MG63 (cell line): ENCODE measurements at places on chromosomes 3 and 15. TPM values are rescaled to one million over a fixed set of nuclear protein-coding genes. Genes with fewer than 3 reads are reported as not detected.

- DNase-seq = no peak
Measured at GRCh38 chr3:78049521-78049920, 1009.6 kb downstream of the ROBO2 start.

DNA sequence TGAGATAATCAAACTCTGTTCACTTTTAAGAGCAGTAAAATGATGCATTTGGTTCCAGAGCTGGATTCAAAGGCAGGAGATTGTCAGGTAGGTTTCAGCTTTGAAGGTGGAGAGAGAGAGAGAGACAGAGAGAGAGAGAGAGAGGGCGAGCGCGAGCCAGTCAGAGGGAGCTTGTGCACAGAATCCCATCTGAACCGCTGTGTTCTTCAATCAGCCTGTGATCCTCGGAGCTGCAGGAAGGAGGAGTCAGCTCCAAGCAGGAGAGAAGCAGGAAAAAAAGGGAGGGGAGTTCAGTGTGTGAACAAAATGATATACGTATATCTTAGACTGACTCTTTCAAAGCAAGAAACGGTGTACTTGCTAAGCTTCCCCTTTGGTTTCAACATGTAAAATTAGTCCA lies at the start of gene GPR149:
TSS of gene GPR149 (minus strand) at position 177 of the 400 bp plus-strand sequence. CDS start 575 bp downstream, outside the sequence.
- no peak for DNase-seq

DNA sequence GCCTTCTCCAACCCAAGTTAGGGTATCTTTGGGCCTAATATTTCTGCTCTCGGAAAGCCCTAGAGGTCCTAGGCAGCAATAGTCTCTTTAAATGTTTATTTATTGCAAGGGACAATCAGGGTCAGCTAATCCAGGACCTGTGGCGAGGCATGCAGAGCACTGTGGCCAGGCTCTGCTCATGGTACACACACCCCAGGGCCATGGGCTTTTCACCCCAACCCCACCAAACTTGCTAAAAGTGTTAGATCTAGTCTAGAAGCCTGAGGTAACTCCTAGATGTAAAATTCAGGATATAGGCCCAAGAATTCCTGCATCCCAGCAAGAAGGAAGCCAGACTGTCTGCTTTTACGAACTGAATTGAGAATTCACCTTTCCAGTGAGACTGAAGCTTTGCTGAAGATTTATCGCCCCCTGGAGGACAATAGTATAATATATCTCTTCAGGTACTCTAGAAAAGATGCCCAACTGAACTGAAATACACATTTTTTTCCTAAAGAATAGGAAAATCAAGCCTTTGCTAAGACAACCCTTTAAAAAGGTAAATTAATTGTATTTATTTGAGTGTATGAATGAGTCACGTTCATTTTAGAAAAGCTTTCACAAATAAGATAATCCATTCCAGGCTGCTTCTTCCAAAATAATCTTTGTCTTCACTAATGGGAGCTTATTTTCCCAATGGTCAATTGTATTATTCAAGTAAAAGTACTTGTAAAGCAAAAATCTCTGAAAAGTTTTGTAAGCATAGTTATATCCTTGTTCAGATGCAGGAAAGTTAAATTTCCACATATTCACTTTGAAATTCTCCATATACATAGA lies 89.8 kb downstream of the LRRC3B start:
- no peak for DNase-seq

DNA sequence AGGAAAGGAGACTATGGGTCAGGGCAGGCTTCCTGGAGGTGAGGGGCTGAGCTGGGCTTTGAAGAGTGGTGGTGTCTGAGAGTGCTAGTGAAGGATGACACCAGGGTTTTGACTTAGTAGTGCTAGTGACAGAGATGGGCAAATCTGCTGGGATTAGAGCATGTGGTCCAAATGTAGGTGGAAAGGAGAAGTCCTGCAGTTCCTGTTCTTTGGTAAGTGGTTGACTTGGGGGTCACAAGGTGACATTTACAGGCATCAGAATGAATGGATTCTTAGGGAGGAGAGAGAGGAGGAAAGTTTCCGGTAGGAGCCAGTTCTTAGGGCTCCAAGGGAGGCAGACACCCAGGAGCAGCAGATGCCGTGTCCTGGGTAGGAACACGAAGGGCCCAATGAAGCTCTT lies 796 bp upstream of the DOCK3 start:
- no peak for DNase-seq

GRCh38 chr3:150293401-150294001 lies 114.6 kb upstream of the TSC22D2 start:
- no peak for DNase-seq

DNA sequence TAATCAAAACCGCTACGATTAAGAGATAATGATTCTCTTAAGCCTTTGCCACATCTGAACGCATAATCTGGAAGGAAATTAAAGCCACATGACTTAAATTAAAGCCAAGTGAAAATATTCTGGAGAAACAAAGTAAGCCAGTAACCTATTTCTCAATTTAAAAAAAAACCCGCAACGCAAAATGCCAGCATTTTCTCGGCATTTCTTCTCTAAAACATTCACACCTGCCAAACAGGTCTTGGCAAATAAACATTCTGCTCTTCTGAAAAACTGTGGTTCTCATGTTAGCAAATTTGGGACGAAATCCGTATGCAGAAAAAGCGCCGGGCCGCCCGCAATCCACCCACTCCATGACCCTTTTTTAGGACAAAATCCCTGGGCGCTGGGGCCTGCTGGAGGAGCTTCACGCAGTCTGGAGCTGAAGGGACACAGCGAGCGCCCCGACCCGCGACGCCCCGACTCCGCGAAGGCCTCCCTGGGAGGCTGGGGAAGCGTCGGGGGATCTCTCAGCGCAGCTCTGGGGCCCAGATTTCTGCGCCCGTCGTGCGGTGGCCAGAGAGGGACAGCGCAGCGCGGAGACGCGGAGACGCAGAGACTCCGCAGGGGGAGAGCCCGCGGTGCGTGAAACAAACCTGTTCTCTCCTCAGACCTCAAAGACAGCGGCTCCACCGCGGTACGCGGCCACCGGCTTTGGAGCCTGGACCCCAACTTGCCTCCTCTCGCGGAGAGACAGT lies 471 bp downstream of the NKIRAS1 start:
- no peak for DNase-seq

The LRRC34 gene
- 3.9 and 12.2 TPM in 2 replicates for total RNA-seq

The GOLGA8O gene
- total RNA-seq = not detected in 2 replicates

The THRB gene
- total RNA-seq = not detected in 2 replicates
